ENCODE measurements at places on chromosomes 5 and 9.

- DNase-seq = peak; percentile 45
Measured at GRCh38 chr5:98905857-98906688, 22.7 kb downstream of the CHD1 start.

DNA sequence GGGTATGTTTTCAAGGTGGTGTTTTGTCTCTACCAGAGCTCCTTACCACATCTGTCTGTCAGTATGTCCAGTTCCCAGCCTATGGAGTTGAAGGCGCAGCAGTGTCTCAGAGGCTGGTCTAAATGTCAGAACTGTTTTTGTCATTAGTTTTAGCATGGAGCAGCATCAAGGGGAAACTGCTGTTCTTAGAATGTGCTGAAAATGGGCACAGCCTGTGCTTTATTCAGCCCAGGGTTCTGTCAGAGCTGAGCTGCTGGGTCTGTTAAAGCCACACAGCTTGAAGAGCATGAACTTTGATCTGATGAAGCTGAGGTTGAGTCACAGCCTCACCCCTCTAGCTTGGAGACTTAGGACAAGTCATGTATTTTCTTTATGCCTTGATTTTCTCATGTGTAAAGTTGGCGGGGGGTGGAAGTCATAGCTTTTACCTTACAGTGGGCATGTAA lies 71.9 kb downstream of the RALGPS1 start:
- DNase-seq = no peak

GRCh38 chr5:125346316-125346715 lies 599.9 kb upstream of the ZNF608 start:
- DNase-seq = no peak

DNA sequence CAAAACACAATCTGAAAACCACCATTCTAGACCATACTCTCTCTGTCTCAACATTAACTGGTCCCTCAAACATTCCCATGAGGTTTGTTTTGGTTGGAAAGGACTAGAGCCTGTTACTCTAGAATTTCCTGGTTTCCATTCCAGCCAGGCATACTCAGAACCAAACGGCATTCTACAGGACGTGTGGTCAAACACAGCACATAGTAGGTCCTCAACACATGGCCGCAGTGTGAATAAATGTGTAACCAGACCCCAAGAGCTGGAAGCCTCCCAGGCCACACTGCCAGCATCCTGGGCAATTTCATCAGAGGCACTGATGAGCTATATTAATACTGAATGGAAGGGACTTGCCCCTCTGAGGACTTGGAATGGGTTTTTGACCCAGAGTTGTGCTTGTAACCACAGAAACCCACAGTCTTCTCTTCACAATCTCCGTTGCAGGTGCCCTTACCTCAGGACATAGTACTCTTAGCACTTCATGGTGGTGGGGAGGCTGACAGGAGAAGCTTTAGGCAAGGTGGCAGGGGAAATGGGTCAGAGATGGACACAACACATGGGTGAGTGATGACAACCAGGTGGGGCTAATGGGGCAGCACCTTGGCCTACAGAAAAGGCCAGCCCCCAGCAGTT lies 66.0 kb downstream of the ZNF366 start:
- DNase-seq = no peak

DNA sequence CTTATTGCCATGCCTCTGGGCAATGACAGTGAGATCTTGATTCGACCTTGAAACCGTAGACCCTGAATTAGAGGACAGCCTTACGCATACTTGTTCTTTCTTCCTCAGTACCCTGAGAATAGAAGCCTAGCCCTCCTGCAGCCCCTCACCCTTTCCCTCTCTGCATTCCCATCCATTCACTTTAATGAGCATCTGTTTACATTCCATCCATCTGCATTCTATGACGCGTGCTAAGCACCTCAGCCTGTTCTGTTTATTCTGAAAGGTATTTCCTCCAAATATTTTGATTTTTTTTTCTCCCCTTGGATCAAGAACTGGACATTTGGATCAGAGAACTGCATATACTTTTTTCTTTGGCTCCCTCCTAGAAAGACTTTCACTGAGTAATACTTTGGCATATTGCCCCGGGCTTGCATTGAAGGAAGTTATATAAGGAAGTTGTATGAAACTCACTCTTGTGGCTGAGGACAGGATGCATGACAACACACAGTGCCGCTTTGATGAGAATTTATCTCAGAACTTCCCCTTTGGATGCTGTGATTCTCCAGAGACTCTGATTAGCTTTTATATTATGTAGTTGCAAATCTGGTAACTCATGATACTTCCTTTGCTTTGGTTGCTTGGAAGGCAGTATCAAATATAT lies 15.7 kb downstream of the TMEM8B start:
- DNase-seq = no peak

DNA sequence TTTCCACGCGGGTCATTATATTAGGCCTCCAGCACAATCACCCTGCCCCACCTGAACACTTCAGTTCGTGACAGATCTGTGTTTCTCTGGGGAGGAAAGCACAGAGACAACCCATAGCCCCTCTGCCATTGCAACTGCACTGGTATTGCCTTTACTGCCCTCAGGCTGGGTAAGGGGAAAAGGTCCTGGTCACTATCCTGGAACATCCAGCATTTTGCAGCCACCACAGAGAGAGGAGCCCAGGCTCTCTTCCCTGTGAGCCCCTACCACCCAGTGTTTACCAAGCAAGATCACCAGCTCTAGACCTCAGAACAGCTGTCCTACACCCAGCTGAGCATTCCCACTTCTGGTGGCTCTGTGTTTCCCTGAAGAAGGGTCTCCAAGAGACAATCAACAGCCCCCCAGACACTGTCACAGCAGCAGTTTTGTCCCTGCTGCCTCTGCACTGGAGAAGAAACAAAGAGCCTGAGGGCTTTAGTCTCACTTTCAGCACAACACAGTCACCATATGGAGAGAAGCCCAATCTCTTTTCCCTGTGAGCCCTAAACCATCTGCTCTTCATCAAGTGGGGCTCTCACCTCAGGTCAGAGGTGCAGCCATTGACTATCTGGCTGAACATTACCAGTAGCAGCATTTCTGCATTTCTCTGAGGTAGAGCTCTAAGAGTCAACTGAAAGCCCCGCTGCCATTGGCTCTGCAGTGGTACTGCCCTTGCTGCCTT lies 655.2 kb upstream of the FAM174A start:
- DNase-seq = no peak

- DNase-seq = no peak
Measured at GRCh38 chr9:33249983-33250382, 10.0 kb downstream of the SPINK4 start.

DNA sequence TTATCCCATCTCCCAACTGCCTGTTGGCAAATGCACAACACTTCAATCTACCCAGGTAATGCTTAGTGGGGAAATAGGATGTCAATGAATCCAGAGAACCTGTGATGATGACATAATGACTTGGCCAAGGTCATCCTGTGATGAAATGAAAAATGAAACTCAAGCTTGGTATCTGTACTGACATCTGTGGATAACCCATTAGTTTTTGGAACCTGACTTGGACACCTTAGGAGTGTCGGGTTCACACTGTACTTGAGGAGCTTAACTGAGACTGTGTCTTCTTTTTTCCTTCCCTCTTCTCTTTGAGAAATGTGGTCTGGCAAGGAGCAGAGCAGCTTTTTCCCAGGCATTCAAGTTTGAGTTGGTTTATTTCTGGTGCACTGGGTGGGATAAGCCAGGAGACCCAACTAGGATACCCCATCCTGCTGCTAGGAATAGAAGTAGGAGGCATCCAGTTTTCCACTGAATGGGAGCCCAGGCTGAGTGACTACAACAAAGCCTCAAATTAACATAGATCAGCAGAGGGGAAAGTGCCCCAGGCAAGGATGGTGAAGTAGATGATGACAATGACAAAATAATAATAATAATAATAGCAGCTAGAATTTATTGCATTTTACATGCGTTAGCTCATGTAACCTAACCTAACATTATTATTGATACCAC lies 72.1 kb downstream of the ADRB2 start:
- DNase-seq = no peak

DNA sequence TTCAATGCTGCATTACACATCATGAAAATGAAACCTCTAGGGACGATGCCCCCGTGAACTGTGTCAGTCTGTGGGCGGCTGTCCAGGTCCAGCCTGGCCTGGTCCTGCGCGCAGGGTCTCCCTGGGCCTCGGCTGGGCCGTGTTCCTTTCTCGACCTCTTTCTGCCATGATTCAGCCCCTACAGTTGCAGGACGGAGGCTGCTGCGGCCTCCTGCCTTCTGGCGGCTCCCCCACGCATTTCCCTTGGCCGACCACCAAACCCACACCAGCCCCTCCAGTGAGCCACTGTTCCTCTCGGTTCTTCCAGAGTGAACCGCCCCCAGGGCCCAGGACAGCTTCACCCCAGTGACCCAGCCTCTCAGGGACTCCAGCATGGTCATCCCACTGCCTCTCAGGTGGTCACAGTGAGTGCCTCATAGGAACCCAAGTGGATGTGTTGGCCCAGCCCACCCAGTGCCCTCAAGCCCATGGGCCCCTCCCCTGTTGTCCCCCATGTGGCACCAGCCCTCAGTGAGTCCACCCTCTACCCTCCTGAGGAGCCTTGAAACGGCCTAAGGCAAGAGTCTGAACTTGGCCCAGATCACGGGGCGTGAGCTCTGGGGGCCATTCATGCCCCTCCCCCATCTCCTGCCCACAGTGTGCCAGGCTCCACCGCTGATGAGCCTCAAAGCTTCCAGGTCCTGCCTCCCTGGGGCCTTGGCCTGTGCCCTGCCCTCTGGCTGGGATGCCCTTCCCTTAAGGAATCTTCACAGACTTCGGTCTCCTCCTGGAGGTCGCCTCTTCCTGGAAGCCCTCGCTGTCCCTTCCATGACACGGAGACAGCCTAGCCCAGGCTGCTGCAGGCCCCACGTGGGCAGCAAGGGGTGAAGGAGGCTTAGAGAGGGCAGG lies 10.0 kb upstream of the CLIC3 start:
- no peak for DNase-seq

GRCh38 chr5:95861864-95862561 lies 39.5 kb upstream of the GLRX start:
- no peak for DNase-seq

DNA sequence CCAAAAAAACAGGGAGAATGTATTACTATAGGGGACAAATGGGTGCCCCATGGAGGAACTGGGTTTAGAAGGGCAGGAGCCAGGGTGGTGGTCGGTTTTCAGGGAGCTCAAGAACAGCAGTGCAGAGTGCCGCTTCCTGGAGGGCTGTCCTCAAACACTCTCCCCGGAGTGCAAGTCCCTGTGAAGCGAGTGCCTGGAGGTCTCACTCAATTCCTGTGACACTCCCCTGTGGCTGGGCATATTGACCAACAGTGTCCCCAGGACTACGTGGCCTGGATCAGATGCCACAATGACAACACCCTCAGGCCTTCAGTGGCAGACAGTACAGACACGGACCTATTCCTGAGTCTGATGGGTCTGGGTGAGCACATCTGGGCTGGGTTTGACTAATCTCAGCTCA lies 412.1 kb upstream of the IRX2 start:
- no peak for DNase-seq

GRCh38 chr9:16725066-16725465 lies 145.4 kb downstream of the BNC2 start:
- no peak for DNase-seq

DNA sequence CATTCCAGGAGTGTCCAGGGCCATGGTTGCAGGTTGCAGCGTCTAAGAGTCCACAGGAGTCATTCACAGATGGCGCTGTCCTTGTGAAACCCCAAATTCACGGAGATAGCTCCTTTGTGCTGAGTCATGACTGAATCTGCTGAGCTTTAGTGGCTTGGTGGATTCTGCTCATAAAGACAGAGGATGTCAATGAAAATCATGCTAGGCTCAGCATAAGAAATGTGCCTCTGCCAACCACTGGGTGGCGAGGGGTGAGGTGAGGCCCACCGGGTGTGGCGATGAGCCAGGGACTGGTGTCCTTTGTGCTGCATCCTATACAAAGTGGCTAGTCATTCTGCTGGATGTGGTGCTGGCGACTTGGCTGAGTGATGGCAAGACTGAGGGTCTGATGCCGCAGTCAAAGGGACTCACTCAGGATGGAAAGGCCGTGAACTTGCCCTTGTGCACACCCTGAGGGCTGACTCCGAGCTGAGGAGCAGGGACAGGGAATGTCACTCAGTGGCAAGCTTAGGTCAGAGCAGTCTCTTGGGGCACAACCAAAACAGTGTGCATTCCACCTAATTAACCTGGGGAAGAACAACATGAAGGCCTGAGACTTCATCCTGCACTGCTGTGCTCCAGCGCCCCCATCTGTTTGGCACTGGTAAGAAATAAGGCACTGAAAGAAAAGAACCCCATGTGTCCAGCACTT lies 71.5 kb downstream of the DAP start:
- DNase-seq = peak; percentile 66

GRCh38 chr9:14300040-14300439 lies 13.9 kb downstream of the NFIB start:
- no peak for DNase-seq

DNA sequence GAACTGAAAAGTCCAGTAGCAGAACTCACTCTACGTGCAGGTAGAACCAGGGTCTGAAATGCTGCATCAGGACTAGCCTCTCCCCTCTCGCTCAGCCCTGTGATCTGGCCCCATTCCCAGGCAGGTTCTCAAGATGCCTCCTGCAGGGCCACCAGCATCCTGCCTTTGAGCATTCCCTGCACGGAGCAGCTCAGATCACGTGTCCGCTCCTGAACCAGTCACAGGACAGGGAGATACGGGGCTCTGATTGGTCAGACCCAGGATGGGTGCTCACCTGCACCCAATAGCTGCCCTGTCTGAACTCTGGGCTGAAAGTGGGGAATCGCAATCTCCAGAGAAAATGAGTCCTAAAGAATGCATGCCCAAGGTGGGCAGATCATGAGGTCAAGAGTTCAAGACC lies 50.8 kb downstream of the NEURL1B start:
- no peak for DNase-seq

- DNase-seq = no peak
Measured at GRCh38 chr5:9350301-9350797, 195.5 kb downstream of the SEMA5A start.

Measured in neural progenitor cell (in vitro differentiated cells).